Hematopoietic multipotent progenitor cell treated with erythropoietin and hydrocortisone succinate and interleukin-3 and kit ligand, for 8 days (in vitro differentiated cells): ENCODE measurements at places on chromosomes 4 and X.

DNA sequence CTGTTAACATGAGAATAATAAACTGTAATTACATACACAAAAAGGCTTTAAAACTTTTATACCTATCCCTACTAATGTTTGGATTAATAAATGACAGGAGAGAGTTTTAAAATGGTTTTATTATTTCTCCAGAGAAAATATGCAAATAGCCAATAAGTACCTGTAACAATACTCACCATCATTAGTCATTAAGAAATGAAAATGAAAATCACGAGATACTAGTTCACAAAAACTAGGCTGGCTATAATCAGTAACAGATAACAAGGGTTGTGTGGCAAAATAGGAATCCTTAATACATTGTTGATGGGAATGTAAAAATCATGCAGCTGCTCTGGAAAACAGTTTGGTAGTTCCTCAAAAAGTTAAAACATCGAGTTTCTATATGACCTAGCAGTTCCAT is 25.2 kb upstream of the AP1AR start:
- no peak for DNase-seq

- no peak for DNase-seq
Measured at GRCh38 chr4:42436928-42437565, 39.8 kb downstream of the SHISA3 start.

DNA sequence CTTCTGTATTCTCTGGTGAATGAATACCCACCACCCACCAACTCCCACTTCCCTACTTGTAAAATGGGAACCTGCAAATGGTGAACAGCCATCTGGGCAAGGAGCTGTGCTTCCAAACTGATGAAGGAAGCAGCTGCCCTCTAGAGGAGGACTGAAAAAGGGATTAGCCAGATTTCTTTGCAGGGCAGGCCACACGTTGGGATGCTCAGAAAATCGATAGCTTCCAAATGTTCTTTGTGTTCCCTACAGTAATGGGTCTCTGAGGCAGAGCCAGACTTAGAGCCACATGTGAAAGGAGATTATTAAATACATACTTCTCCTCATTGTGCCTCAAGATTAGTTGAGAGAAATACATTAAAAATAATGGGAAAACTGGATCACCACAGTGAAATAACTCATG is 39.3 kb upstream of the LPAR4 start:
- peak; percentile 12 for DNase-seq

DNA sequence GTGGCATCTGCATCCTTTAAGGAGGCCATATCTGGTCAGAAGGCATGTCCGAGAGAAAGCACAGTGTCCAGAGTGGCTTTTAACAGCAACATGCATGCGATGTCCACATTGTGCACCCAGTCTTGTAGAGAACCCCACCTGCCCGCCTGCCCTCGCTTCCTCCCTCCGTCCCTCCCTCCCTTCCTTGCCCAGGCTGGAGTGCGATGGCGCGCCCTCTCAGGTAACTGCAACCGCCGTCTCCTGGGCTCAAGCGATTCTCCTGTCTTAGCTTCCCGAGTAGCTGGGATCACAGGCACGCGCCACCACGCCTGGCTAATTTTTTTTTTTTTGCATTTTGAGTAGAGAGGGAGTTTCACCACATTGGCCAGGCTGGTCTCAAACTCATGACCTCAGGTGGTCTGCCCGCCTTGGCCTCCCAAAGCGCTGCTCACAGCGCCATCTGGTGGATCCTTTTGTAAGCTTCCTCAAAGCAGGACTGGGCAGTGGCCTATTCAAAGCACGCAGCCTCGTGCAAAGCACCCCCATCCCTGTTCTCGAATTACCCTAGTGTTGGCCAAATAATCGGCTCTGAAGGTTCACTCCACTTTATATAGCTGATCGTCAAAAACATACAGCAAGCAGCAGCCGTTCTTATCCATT is 15.0 kb downstream of the BRCC3 start:
- DNase-seq: peak; percentile 55

DNA sequence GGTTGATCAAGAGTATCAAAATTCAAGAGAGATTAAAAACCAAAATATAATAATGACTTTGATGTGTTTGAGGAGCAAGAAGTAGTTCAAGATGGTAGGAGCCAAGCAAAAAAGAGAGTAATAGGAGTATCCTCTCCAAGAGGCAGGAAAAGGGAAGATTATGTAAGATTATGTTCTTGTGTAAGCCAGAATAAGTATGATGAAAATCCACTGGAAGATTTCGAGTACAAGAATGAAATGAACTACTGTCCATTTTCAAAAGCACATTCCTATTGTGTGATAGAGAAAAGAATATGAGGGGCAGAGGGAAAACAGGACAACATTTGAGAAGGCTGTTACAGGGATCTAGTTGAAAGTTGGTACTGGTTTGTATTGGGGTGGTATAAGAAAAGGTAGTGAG is 659.6 kb upstream of the INTU start:
- no peak for DNase-seq

DNA sequence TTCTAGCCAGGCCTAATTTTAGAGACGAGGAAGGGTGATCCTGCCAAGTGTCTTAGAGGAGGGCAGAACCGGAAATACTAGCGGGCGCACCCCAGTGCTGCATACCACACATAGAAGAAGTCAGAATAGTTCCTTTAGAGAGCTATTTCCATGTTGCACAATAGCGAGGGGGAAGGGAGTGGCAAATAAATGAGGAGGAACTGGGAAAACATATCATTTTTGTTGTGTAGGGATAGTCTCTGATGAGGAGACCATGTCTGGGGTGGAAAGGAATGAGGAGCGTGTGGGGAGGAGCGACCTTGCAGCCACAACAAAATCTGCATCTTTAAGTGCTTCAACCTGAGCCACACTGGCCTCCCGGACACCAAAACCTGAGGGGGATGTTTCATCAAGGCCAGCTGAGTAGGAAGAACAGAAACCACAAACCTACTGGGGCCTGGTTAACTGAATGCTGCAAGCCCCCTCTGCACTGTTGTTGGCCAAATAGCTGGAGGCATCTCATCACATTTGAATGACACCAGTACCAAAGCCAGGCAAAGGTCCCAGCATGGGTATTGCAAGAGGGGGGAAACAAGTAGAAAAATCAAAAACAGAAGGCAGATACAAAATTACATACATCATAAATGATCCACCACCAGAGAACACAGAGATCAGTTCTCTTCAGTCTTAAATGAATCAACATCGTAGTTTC is 26.7 kb upstream of the C1QTNF7 start:
- no peak for DNase-seq

DNA sequence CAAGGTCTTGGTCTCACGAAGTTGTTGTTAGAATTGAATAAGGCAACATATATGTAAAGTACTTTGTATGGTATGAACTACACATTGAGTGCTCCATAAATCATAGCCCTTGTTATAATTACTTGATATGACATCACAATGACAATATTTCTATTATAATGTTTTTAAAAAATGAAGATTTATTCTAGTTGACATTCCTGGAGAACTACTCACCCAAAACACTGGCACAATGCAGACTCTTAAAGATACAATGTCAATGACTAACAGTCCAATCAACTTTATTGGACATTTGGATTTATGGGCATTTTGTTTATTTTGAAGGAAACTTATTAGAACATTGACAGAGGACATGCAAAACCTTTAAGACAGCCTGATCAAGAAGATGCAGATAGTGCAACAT is 55.3 kb downstream of the ASB9 start:
- DNase-seq: no peak

DNA sequence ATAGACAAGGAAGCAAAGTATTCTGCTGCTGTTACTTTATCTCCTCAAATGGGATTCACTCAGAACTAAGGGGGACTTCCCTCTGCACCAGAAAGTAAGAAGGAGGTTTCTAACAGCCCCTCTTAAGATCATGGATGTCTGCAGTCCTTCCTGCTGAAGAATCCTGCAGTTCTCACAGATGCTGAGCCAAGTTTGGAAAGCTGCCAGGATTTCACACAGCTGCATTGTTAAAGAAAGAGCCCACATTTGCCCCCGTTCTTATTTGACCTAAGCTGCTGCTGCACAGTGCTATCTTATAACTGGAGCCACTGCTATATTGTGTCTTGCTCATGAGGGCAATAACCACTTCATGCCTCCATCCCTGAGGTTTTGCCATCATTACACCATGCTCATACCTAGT is 81.1 kb downstream of the FAAH2 start:
- no peak for DNase-seq

- DNase-seq: no peak
Measured at GRCh38 chrX:77450415-77450814, 3.2 kb downstream of the FGF16 start.

GRCh38 chr4:162791226-162791625 is 375.5 kb downstream of the NAF1 start:
- no peak for DNase-seq

DNA sequence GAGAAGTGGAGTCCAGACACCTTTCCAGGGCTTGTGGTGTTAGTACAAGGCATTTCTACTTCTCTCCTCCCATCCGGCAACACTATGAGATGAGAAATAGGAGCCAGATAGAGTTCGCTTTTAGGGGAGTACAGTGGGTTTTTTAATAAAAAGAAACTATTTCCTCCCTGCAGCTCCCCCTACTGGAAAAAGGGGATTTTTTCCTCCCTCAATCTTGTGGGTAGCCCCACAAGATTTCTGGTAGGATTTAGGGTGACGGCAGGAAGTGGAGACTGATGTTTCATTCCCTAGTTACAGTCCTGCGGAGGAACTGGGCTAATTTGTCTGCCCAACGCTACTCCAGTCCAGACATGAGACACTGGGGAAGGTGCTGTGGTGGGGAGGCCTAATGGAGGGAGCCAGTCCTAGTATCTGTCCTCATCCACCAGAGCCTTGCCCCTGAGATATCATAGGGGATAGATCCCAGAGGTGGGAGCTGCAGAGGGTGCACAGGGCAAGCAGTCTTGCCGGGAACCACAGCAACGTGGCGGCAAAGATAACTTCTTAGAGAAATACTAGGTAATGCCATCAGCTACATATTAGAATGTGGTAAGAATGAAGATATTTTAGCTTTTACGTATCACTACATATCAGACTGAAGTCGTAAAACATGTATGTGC is 45.5 kb upstream of the PRKG2 start:
- DNase-seq: peak; percentile 35

- DNase-seq: no peak
Measured at GRCh38 chrX:101383679-101384205, 2.2 kb downstream of the BTK start.

DNA sequence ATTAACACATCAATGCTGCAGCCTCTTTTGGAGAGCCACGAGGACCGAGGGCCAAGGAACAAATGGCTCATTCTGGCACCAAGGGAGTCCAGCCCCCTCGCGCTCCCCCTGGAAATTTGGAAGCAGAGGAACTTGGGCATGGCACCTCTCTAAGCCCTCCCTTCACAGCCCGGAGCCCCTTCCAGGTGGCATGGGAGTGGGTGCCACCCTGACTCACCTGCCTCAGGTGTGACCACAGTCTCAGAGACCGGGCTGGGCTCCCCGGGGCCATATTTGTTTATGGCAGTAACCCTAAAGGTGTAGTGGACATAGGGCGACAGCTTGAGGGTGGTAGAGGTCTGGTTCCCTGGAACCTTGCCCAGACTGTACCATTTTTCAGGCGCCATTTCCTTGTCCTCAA is 18.8 kb downstream of the L1CAM start:
- DNase-seq: no peak

DNA sequence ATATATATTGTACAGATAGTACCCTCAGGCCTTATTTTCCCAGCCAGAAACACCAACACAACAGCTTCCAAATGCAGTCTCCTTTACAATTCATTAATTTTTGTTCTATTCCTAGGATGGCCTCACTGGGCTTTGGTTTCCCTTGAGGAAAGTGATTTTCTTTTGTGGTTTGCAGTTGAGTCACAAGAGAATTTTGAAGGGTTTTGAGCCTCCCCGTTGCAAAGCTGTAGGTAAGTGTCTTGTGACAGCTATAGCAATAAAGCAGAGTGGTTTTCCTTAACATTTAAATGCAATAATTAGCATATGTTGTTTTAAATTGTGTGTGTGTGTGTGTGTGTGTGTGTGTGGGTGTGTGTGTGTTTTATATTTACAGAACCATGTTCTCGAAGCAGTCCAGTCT is 54.1 kb upstream of the WDR17 start:
- no peak for DNase-seq

DNA sequence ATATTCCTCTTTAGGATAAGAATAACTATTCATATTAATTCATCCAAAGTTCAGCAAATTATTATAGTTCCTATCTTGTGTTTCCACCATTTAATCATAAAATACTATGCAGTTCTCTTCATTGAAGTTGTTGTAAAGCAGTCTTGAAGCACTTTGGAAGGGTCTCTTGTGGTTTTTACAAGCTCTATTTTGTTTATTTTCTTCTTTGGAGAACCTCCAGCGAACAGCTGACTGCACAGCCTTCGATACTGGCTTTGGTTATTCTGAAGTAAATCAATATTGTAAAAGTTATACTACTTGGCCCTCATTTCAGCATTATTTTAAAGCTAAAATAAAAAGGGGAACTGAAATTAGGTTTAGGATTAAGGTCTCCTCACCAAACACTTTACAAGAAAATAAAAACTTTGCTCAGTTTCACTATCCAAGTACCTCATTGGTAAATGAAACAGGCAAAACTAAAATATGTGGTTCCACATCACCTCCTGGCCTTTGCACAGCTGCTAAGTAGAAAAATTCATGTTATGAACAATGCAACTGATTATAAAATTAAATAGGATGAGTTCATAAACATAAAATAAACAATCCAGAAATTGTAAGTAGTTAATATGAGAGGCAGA is 1629.2 kb upstream of the ADGRL3 start:
- no peak for DNase-seq

GRCh38 chr4:174553031-174553430 is 30.7 kb upstream of the HPGD start:
- no peak for DNase-seq

DNA sequence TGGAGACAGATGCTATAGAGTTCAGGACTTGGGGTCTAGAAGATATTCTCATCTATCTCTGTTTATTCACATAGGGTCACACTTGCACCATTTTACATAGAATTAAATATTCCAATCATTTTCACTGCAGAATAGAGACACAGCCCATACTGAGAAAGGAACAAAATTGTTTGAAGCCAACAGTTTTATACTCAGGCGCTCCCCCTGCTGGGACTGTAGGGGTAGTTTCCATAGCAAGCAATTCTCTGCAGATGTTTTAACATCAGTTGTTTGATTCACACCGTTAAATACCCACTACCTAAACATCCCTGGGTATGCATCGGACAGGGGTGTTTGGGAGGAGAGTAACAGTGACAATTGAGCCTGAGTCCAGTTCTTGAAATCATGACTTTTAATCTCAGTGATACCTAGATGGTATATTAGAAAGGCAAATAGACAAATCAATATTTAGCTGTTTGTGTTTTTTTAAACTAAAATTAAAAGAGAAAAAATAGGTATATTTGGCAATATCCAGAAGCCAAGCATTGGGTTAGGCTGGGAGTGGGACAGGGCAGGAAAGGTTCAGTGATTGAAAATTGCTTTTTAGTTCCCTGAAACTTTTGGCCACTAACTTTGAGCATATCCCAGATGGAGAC is 33.8 kb downstream of the LONRF3 start:
- DNase-seq: peak; percentile 20

- no peak for DNase-seq
Measured at GRCh38 chr4:16496501-16496900, 270.2 kb upstream of the TAPT1 start.

DNA sequence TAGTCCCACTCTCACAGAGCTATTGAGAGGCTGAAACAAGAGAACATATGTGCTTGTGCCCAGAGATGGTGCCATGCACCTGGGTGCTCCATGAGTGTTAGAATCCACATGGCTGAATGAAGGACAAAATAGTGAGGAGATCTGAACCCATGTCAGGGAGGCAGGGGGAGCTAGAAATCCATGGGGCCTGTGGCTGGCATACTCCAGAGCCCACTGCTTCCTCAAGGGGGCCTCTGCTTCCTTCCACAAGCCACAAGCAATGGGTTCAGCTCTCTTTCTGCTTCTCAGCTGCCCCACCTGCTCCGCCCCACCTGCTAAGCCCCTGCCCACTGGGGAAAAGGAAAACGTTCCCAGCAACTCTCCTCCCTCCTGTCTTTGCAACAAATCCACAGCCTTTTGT is 46.1 kb downstream of the PJA1 start:
- DNase-seq: no peak
